ENCODE measurements at places on chromosomes 6 and 20.

DNA sequence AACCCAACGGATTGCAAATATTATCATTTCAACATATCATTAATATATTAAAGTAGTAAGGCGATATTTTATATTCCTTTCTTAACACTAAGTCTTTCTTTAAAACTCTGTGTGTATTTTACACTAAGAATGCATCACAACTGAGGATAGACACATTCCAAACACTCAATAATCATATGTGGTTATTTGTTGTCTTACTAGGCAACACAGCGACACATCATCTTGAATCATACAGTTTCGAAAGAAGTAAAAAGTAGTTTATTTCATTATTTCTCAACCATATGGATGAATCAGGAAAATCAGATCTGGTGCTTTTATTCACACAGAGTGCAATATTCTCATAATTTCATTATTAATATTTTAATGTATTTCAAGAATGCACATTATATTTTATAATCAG, 662.4 kb downstream of the EPHA7 start:
- DNase-seq = no peak

GRCh38 chr6:52180787-52181558, 5.2 kb upstream of the IL17A start:
- no peak for DNase-seq

DNA sequence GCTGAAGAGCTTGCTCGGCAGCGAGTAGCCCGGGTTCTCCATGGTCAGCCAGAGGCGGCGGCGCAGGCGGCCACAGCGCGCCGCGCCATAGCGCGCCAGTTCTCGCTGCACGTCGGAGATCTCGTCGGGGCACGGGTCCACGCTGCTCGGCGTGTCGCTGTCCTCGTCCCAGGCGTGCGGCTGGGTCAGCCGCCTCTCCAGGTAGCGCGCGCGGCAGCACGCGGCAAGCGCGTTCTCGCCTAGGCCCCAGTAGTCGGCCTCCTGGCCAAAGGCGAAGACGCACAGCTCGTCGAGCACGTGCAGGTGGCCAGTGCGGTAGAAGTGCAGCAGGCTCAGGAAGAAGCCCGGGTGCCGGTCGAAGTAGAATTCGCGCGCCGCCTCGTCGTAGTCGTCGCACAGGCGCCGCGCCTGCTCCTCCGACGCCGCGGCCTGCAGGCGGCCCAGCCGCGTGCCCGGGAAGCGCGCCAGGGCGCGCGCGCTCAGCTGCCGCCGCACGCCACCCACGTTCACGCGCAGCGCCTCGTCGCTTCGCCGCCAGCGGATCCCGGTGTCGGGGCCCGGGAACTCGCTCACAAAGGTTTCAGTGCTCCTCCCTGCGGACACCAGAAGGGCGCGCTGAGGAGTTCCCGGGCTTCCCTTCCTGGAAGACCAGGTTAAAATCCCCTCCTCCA, 2.7 kb downstream of the KCNS1 start:
- DNase-seq = no peak

DNA sequence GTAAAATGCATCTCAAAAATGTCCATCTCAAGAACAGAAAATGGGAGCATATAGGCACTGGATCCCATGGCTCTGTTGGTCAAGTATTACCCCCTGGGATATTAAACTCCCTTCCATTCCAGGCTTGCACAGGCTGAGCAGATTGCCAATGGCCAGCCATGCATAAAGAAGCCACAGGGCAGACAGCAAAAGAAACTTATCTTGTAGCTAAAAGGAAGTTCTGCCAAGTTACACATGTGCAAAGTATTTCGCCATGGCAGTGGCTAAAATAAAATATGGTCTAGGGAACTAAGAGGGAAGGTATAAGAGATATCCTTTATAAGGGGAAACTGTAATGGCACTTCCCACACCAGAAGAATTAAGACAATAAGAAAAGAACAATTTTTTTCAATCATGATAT, 415.6 kb upstream of the BTBD3 start:
- no peak for DNase-seq

- DNase-seq = no peak
Measured at GRCh38 chr6:128676456-128676855, 156.1 kb upstream of the PTPRK start.

GRCh38 chr6:146803601-146804000, 204.8 kb downstream of the ADGB start:
- no peak for DNase-seq

GRCh38 chr6:53264337-53264736, 84.4 kb downstream of the ELOVL5 start:
- DNase-seq = no peak

DNA sequence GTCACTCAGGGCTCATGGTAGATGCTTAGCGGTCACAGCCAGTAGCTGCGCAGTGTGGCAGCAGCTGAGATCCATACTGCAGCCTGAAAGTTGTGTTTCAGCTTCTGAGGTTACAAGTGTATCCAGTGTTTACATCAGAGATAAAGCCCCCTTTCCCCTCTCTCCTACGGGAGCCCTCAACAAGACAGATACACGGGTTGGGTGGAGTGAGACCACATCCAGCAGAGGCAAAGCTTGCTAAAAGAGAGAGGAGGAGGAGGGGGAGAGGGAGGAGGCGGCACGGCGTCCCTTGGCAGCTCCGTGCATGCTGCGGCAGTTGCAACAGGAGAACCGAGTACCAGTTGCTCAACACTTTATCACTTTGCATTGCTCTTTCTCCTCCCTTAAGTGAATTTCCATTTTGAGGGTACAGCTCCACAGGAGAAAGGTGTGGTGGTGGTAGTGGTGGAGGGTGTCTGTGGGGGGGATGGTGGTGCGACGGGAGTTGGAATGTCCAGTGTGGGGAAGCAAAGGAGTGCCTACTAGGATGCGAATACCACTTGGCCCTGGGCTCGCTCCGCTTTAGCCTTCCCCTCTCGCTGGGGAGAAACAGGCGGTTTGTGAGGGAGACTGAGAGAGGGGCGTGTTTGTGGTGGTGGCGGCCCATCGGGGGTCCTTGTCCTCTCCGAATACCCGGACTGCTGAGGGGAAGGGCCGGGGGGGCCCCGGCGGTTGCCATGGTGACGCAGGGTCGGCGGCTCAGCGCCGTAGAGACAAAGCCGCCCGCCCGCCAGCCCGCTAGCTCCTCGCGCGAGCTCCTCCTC, 405 bp upstream of the RNF182 start:
- no peak for DNase-seq

DNA sequence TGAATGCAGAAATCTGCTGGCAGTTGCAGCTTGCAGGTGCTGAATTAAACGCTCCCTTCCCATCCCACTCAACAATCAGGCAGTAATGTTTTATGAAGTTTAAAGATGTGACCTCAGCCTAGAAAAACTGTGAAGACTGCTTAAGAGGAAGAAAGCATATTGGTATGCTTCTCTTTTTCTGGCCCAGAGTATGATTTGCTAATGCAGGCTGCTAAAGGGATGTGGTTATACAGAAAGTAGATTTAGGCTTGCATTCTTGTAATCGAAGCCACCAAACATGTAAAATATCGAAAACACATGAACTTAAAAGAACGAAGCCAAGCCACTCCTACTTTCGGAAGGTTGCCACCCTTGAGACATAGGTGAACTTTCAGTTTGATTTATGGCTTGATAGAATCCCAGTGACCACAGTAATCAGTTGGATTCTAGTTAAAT, 40.7 kb downstream of the MAP3K5 start:
- no peak for DNase-seq

GRCh38 chr6:157151029-157151428, 172.3 kb downstream of the TMEM242 start:
- DNase-seq = no peak

DNA sequence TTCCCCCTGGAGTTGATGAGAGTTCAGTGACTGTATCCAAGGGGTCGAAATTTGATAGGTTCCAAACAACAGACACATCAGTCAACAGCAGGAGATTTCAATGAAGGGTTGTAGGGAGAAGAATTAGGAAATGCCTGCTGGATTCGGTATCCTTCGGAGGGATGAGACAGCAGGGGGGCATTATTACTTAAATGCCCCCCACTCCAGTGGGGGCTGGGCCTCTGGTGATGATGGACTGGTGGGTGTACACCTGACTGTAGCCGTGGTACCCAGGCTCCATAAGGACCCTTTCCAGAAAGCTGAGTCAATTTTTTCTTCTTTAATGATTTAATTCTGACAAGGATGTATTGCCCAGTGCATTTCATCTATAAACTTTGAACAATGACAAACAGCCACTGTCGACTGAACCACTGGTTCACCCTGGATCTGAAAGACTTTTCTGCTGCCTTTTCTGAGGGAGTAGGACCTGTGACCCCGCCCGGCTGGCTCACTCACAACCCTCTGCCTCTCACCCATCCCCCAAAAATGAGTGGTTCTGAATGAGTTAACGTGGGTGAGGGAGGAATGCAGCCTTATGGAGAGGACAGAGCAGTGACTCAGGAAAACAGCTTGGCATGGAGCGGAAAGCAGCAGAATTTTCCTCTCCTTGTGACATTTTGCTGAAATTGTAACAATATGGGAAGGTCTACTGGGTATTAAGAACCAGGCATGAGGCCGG, 41.0 kb downstream of the ZMYND8 start:
- no peak for DNase-seq

GRCh38 chr20:50743087-50743486, 11.7 kb downstream of the PARD6B start:
- DNase-seq = no peak

DNA sequence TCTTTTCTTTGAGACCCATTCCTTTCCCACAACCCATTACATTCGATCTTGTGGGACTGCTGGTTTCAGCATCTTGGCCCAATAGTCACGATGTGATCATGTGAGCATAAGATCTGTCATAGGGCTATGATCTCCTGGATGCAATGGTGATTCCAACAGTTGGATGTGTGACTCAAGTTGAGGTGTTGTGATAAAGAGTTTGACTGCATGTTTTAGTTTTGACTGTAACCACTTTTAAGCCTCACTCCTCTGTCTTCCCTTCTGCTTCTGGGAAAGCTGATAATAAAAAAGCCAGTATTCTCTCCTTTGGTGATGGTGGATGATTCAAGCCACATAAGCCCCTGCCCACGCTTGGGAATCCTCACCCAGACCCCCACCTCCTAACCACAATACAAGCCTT, 117.0 kb upstream of the ASCC3 start:
- no peak for DNase-seq

DNA sequence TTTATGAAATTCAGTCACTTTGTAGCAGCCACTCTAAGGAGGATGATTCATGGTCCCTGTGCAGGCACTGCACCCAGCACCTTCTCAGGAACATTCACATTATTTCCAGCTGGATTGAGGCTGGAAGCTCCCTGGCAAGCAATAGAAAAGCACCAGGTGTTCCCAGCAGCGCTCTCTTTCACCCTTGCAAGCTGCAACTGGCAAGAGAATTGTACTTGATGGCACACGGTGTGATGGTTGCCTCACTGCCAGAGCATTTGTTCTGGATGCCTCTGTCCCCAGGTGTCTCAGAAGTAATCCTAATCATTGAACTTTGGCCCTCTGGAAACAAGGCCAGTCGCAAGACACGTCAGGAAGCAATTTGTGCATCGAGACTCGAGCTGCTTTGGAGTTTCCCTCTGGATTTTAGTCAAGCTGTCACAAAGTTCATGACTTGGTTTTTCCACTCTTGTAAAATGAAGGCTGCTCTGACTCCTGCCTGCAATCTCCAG, 24.9 kb upstream of the PHACTR2 start:
- DNase-seq = no peak

DNA sequence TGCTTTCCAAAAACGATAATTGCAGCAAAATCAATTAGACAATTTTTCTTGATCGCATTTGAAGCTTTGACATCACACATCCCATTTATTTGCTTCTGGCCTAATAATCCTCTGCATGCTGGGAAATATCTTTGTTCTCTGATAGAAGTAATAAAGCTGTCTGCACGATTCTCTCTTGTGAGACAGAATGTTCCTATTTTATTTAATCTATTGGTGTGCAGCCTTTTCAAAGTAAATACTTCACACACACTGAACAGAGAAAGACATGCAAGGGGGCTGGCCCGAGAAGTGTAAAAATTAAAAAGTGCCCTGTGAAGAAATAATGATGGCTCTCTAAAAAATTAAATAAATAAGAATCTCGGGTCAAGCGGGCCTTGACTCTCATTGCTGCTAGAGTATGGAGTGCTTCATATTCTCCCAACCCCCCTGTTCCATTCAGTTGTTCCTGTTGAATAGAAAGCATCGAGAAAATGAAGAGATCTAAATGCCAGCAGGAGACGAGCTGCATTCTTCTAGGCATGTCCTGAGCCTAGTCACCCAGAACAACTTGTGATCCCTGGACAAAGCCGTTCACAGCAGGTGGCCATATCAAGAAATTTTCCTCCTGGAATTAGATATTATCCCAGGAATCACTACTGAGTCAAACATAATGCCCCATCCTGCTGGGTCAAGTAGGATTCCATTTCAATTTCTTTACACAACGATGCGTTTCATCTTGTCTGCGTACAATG, 625.9 kb upstream of the EPHA7 start:
- DNase-seq = no peak

- DNase-seq = no peak
Measured at GRCh38 chr6:92485487-92485886, 933.9 kb downstream of the EPHA7 start.

DNA sequence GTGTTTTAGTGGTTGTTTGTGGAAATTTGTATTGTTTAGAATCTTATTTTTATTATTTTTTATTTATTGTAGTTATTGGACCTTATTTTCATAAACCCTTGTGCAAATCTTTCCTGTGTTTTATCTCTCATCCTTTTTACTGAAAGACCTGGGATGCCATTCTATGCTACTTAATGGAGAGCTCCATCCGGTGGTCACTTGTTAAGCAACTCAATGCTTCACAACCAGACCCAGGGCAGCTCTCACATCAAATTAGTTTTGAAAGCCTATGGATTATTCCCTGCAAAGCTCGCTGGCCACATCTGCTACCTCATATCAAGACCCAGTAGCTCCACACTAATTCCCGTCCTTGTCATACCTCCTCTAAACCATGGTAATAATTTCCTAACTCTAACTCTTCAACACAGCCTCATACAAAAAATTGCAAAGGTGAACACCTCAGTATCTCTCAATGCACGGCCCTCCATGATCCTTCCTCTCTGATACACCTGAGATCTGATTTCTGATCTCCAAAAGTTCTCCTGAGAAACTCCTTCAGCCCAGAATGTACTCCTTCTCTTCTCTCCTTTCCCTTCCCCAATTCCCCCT, 296.6 kb upstream of the MANEA start:
- no peak for DNase-seq

- DNase-seq = no peak
Measured at GRCh38 chr20:50337521-50338466, 147.2 kb downstream of the CEBPB start.

DNA sequence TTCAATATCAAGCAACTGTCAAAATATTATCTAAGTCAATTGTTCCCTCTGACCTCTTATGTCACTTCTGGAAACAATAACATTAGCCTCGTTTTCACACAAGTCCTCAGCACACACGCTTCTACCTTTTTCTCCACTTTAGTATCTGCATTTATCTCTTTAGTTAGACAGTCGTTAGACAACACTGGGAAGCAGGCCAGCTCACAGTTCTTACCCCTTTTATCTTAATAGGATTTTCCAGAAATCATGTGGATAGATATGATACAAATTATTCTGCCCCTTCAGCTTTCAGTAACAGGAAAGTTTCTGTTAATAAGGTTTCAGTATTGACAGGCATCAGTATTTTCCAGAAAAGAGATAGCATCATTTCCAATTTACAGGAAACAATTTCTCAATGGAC, 25.9 kb upstream of the HAO1 start:
- no peak for DNase-seq
